Pancreas (tissue), 10 donors: ENCODE measurements at places on chromosomes 3 and 15. TPM values are rescaled to one million over a fixed set of nuclear protein-coding genes. Genes with fewer than 3 reads are reported as not detected.
A peak's percentile ranks its signal among the peaks of the same experiment; 100 is the strongest.

DNA sequence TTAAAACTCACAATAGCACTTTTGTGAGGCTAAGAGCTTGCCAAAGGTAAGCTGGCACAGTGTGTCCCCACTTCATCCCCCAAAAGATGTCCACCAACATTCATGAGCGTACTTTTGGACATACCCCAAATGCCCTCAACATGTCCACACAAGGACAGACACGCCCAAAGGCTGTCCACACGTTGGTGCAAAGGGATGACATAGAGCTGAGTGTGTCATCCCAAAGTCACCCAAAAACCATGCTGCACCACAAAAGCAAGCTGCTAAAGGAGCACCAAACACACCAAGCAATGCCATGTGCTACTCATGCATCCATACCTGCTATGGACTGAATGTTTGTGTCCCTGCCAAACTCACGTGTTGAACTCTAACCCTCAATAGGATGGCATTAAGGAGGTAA, 57.9 kb downstream of the KLF13 start:
- H3K27me3 ChIP-seq = no peaks in the 10 kb centered on the region
- H3K4me1 ChIP-seq = no peaks in the 10 kb centered on the region
- no peaks in the 10 kb centered on the region for H3K36me3 ChIP-seq

DNA sequence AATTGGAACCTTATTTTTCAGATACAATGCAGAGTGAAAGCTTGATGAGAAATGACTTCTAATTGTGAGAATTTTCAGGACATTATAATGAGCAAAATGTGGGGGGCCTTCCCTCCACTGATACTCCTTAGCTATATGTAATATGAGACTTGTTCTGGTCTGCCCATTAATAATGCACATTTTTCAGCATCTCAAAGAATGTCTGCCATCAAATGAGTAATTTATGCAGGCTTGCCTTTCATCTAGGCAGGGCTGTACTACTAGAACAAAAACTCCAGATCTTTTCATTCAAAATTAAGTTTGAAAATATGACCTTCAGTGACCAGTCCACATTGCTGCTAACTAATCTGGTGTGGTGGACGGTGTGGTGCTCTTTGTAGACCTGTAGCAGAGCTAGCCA, 127.4 kb downstream of the LRTM1 start:
- no peak overlapping the region for H3K4me3 ChIP-seq
- H3K36me3 ChIP-seq = no peaks in the 10 kb centered on the region
- H3K4me1 ChIP-seq = no peaks in the 10 kb centered on the region
- DNase-seq = no peak

GRCh38 chr15:71191296-71191695, 76.0 kb downstream of the THSD4 start:
- H3K36me3 ChIP-seq = no peaks in the 10 kb centered on the region
- DNase-seq = no peak
- H3K4me1 ChIP-seq = no peaks in the 10 kb centered on the region

GRCh38 chr15:58293622-58294550, 137.9 kb upstream of the LIPC start:
- no peak for DNase-seq
- no peak overlapping the region for H3K4me3 ChIP-seq
- no peaks in the 10 kb centered on the region for H3K4me1 ChIP-seq
- no peaks in the 10 kb centered on the region for H3K27me3 ChIP-seq
- no peaks in the 10 kb centered on the region for H3K36me3 ChIP-seq
- no peak overlapping the region for H3K27ac ChIP-seq

DNA sequence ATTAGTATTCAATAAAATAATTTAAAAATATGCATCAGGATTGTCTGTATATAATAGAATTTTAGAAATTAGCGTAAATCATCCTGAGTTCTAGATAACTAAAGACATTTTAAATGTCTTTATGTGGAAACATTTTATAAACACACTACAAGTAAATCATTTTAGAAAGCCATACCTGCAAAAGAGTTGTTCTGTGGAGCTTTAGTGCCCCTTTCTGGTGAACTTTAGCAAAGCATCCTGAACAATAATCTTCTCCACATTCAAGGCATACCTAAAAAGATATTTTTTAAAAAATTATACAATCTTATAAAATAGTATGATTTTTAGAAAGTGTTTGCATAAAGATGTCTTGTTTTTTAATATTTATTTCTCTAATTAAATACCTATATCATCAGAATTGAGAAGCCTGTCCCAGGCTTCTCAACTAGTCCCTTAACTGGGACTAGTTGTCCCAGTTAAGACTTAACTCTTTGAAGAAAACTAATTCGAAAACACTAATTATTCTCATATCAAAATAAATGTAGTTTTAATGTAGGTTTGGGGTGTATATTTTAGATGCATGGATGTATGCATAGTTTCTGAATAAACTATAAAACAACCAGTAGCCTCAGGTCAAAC, 29.7 kb downstream of the ZBBX start:
- no peak overlapping the region for H3K27ac ChIP-seq
- no peak overlapping the region for H3K4me3 ChIP-seq
- H3K36me3 ChIP-seq = no peaks in the 10 kb centered on the region
- DNase-seq = no peak
- no peaks in the 10 kb centered on the region for H3K4me1 ChIP-seq

ITIH4 gene
- 16.2 TPM for total RNA-seq

DNA sequence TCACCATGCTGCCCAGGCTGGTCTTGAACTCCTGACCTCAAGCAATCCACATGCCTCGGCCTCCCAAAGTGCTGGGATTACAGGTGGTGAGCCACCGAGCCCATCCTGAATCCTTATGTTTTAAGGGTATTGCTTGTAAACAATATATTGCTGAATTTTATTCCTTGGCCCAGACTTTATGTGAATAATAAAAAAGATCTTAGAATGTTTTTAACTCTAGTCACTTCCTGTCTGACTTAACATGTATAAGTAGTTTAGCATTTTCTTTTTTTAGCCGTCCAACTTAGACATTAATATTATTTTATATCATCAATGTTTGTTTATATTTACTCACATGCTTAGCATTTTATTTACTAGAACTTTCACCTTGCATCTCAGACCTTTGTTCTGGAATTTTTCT, 9.2 kb upstream of the EIF2B5 start:
- H3K4me3 ChIP-seq = no peak overlapping the region
- H3K27me3 ChIP-seq = no peaks in the 10 kb centered on the region
- no peak overlapping the region for H3K27ac ChIP-seq
- no peaks in the 10 kb centered on the region for H3K36me3 ChIP-seq
- DNase-seq = no peak

DNA sequence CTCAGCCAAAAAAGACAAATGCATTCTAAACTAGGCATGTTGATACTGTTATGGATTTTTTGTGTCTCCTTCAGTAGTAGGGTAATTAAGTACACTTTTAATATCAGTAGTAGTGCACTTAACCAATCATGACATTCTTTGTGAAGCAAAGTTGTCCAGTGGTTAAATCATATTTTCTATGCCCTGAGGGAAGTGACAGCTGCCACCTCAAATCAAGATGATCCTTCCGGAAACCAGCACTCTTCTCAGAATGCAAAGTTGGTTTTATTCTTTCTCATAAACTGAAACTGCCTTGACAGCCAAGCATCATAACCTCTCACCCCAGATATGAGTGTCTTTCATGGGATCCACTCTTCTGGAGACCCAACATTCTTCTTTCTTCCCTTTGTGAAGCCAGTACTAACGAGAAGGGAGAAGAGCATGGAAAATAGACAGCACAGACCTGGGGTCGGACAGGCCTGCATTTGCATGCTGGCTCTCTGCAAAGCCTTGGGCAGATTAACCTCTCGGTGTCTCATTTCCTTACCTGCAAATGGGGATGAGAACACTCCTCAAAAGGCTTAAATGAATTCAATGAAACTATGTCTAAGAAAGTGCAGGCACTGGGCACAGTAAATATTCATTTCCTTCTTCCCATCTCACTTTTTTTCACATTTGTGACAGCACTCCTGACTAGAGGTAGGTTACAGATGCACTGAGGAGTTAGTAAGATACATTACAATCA, 13.2 kb downstream of the AAGAB start:
- no peaks in the 10 kb centered on the region for H3K36me3 ChIP-seq
- peaks cover 7% of the 10 kb centered on the region for H3K4me1 ChIP-seq
- H3K27me3 ChIP-seq = no peaks in the 10 kb centered on the region
- no peak overlapping the region for H3K4me3 ChIP-seq
- DNase-seq = no peak
- no peak overlapping the region for H3K27ac ChIP-seq

DNA sequence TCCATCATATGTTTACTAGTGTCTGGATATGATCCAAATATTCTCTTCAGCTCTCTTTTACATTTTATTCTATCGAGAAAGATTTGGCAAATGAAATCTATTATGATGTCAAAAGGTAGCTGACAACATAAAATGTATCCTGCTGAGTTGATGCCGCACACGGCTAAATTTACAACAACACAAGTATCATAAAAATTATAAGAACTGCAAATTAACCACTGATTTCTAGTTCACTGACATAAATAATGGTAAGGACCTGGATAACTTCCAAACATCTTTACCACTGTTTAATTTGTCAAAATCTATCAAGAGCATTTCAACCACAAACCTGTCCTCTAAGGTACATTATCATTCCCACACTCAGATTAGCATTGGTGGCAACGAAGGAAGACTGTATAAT, 244.5 kb downstream of the FOXP1 start:
- H3K36me3 ChIP-seq = no peaks in the 10 kb centered on the region
- H3K4me1 ChIP-seq = no peaks in the 10 kb centered on the region
- no peak for DNase-seq
- H3K4me3 ChIP-seq = no peak overlapping the region
- H3K27ac ChIP-seq = no peak overlapping the region

GRCh38 chr3:170240671-170241070, 18.4 kb downstream of the PRKCI start:
- no peaks in the 10 kb centered on the region for H3K4me1 ChIP-seq
- H3K27ac ChIP-seq = no peak overlapping the region
- H3K27me3 ChIP-seq = no peaks in the 10 kb centered on the region
- H3K4me3 ChIP-seq = no peak overlapping the region

ZBTB47 gene
- 8.5 TPM for total RNA-seq

WWTR1 gene
- 33.5 TPM for total RNA-seq

DNA sequence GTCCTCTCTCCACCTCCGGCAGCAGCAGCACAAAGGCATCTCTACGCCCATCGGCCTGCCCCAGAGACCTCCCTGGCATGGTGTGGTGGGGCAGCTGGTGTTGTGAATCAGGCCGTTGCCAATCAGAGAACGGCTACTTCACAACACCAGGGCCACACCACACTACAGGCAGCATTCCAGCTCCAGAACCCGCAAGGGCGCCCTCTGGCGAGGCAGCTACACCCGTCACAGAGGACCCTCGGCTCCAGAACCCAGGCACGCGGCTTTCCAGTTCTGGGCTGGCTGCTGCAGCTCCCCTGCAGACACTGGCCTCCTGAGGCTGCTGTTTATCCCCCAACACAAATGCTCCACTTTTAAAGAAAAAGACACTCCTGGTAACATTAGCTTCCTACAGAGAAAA, 127.5 kb upstream of the TOPAZ1 start:
- no peak overlapping the region for H3K27ac ChIP-seq
- peak; percentile 57 for DNase-seq
- no peak overlapping the region for H3K4me3 ChIP-seq

DNA sequence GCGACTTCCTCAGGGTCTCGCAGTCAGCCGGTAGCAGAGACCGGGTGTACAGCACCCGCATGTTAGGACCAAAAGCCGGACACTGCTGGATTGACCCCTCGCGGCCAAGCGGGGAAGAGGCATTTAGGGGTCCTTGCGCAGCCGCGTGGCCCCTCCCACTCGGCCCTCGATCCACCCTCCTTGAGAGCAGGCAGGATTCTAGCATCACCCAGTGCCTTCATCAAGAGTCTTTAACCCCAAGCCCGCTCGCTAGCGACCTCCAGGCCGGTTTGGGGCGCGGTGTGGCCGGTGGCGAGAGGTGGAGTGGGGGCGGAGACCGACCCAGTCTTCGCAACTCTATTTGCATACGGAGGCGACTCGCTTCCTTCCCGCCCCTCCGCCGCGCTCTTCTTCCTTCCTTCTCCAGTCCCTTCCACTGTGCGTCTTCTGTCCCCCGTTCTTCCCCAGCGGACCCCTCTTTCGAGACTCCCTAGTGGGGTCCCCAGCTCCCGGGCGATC, at the start of gene ST6GAL1:
Gene ST6GAL1, plus strand, starts transcription at position 384 of the 498 bp plus-strand sequence. CDS start 112,178 bp downstream, outside the sequence.
- peak within 1 kb of the TSS; percentile 49 for H3K4me3 ChIP-seq
- H3K4me1 ChIP-seq = no peaks in the 10 kb centered on the region
- peak; percentile 69 for DNase-seq

AP4E1 gene
- 4.6 TPM for total RNA-seq

CCDC39 gene
- 0.09 TPM for total RNA-seq
